Hair follicular keratinocyte (primary cell): ENCODE measurements at places on chromosomes 6 and 20. TPM values are rescaled to one million over a fixed set of nuclear protein-coding genes. Genes with fewer than 3 reads are reported as not detected.

GSTA2 gene
- not detected in 2 replicates for total RNA-seq

ZBTB22 gene
- total RNA-seq, result 10.5 and 21.6 TPM in 2 replicates

NHLRC1 gene
- 2.0 and 3.0 TPM in 2 replicates for total RNA-seq

SYNCRIP gene
- 47.3 and 69.1 TPM in 2 replicates for total RNA-seq

C20orf202 gene
- total RNA-seq, result not detected in 2 replicates

COL10A1 gene
- total RNA-seq, result 0.08 and 48.8 TPM in 2 replicates

OPRL1 gene
- 0.30 and 0.55 TPM in 2 replicates for total RNA-seq

ARFGEF3 gene
- total RNA-seq, result under 0.01 and 0.08 TPM in 2 replicates

TAF11 gene
- 11.1 and 27.2 TPM in 2 replicates for total RNA-seq

C6orf52 gene
- 1.0 and 3.1 TPM in 2 replicates for total RNA-seq

MEP1A gene
- 0.11 TPM in 1 of 2 replicates, not detected in the other for total RNA-seq

OR2H2 gene
- not detected in 2 replicates for total RNA-seq

HLA-DOB gene
- 1.7 and 6.3 TPM in 2 replicates for total RNA-seq

BMP7 gene
- not detected in 2 replicates for total RNA-seq

ELMO2 gene
- total RNA-seq, result 24.4 and 28.6 TPM in 2 replicates

CCN6 gene
- total RNA-seq, result 0.31 and 2.7 TPM in 2 replicates

PHACTR1 gene
- 1.1 and 1.2 TPM in 2 replicates for total RNA-seq

FRK gene
- 2.1 and 2.3 TPM in 2 replicates for total RNA-seq

FGD2 gene
- 0.23 TPM in 1 of 2 replicates, not detected in the other for total RNA-seq

RAET1G gene
- 7.6 and 20.4 TPM in 2 replicates for total RNA-seq

MYCT1 gene
- not detected in 2 replicates for total RNA-seq

OOEP gene
- total RNA-seq, result 0.11 TPM in 1 of 2 replicates, not detected in the other
